ENCODE measurements at places on chromosomes 13 and 19. TPM values are rescaled to one million over a fixed set of nuclear protein-coding genes. Genes with fewer than 3 reads are reported as not detected.

The MAN2B1 gene
- 16.9 TPM for total RNA-seq

The ZNF304 gene
- 2.1 TPM for total RNA-seq

The CHST8 gene
- 0.15 TPM for total RNA-seq

The MYO16 gene
- total RNA-seq: 0.05 TPM

The WDR88 gene
- not detected for total RNA-seq

The ZNF69 gene
- not detected for total RNA-seq

The ZNF570 gene
- 2.7 TPM for total RNA-seq

The SUGP1 gene
- 23.1 TPM for total RNA-seq

The OR7C1 gene
- total RNA-seq: not detected

The FGF22 gene
- total RNA-seq: 0.95 TPM

The KIR3DL1 gene
- total RNA-seq: not detected

The LRRC8E gene
- total RNA-seq: 7.1 TPM

The CGB2 gene
- 0.54 TPM for total RNA-seq

The NLRP11 gene
- total RNA-seq: not detected

The HCN2 gene
- 40.1 TPM for total RNA-seq

The ATF5 gene
- 54.2 TPM for total RNA-seq

The RUBCNL gene
- total RNA-seq: 0.07 TPM

The SLAIN1 gene
- total RNA-seq: 0.55 TPM

The METTL21C gene
- total RNA-seq: not detected

The C19orf85 gene
- not detected for total RNA-seq

The UNC13A gene
- 1.00 TPM for total RNA-seq

The KIR2DL1 gene
- total RNA-seq: not detected

The TTYH1 gene
- total RNA-seq: not detected

The CGB5 gene
- total RNA-seq: 1.4 TPM

The OR10H5 gene
- total RNA-seq: not detected

The PLVAP gene
- not detected for total RNA-seq

The CYP4F8 gene
- not detected for total RNA-seq

The RFPL4AL1 gene
- total RNA-seq: not detected

The SYNGR4 gene
- 1.9 TPM for total RNA-seq

The ARGLU1 gene
- total RNA-seq: 41.7 TPM

The UGGT2 gene
- 5.0 TPM for total RNA-seq

The MCEMP1 gene
- total RNA-seq: not detected

The BRSK1 gene
- 4.1 TPM for total RNA-seq

The CDX2 gene
- total RNA-seq: 0.64 TPM

The TMEM238 gene
- 9.0 TPM for total RNA-seq

The AMER2 gene
- total RNA-seq: not detected

The SMIM44 gene
- not detected for total RNA-seq

The ZNF208 gene
- not detected for total RNA-seq

The CLEC4G gene
- total RNA-seq: not detected

The PLPPR3 gene
- 4.3 TPM for total RNA-seq

The C1QTNF9B gene
- not detected for total RNA-seq

The CEACAM4 gene
- total RNA-seq: not detected

The THSD1 gene
- total RNA-seq: 12.0 TPM

The HCST gene
- total RNA-seq: 0.18 TPM

The SPINT2 gene
- 323 TPM for total RNA-seq

The ZNF93 gene
- total RNA-seq: not detected

The ZNF766 gene
- 9.9 TPM for total RNA-seq

The ZNF763 gene
- not detected for total RNA-seq

The CIC gene
- 41.4 TPM for total RNA-seq

The ZSCAN18 gene
- total RNA-seq: 2.7 TPM
